Kidney (tissue), 22 donors: ENCODE measurements at places on chromosomes 3 and 15.

DNA sequence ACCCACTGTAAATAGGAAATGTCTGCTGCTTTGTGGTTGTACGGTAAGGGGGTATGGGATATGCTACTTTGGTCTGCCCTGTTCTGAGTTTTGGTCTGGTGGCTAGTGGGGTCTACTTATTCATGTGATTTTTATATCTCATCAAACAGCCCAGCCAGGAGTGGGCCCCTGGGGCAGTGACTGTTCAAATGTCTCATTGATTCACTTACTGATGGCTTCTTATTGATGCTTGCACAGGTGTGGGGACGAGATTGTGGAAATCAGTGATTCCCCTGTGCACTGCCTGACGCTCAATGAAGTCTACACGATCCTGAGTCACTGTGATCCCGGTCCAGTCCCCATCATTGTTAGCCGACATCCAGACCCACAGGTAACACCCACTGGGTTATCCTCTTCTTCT, 38.5 kb downstream of the STARD5 start:
- DNase-seq: no peak

DNA sequence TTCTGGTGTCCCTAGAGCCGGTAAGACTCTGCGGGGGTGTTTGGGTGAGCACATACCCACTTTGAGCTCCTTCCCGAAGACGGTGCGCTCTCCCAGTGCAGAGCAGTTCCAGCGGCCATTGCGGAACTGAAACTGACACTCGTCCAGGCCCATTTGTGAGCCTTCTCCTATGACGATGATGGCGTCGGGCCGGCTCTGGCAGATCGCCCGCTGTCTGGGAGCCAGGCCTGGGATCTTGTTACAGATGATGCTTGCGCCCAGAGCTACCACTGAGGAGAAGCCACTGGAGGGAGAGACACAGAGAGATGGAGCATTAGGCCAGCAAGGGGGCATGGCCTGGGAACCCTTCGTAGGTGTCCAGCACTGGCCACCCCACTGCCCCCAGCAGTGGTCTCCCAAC, 5.0 kb downstream of the WNT7A start:
- DNase-seq: no peak

DNA sequence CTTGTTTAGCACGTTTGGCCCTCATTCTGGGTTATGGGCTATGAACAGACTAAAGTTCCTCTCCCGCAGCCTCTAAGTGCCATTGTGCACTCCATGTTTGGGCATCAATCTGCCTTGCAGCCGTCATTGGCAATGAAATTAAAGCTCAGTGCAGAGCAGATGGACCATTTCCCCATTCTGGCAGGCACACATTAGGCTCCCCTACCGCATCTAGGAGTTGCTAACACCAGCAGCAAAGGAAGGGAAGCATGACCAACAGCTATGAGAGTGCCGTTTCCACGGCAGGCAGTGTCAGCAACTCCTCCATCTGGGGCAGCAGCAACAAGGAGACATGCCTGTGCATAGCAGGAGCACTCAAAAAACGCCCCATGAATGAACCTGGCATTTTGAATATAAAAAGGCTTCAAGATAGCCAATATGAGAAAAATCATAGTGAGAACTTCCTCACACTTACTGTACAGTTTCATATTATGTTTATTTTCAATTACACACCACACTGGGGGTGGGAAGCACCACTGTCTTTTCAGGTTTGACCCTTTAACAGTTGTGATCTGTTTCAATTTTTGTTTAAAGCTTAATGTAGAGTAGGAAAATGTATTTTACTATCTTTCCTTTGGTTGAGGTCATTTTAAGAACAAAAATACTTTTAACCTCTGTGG, 218.7 kb downstream of the KCNMB2 start:
- DNase-seq: peak; percentile 60

DNA sequence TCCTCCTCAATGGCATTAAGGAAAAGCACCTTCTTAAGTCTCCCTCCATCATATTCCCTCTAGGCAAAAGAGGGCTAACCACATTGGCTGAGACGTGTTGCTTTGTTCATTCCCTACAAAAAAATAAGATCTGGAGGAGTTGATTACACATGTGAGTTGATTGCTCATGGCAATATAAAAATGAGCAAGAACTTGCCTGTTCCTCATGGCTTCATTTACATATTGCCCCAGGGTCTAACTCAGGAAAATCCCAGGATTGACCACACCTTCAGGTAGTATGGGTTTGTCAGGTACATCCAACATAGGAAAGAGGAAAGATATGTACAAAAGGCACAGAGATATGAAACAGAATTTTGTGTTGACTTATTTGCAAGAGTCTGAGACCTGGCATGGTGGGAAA, 35.5 kb downstream of the NFKBIZ start:
- no peak for DNase-seq

GRCh38 chr3:178001670-178002101, 534.5 kb upstream of the KCNMB2 start:
- DNase-seq: no peak

- DNase-seq: no peak
Observed at GRCh38 chr3:184885112-184885511, 73.1 kb downstream of the VPS8 start.

GRCh38 chr3:127894481-127894880, 20.6 kb upstream of the KBTBD12 start:
- DNase-seq: no peak

GRCh38 chr15:70494852-70495571, 268.3 kb downstream of the UACA start:
- DNase-seq: peak; percentile 56

DNA sequence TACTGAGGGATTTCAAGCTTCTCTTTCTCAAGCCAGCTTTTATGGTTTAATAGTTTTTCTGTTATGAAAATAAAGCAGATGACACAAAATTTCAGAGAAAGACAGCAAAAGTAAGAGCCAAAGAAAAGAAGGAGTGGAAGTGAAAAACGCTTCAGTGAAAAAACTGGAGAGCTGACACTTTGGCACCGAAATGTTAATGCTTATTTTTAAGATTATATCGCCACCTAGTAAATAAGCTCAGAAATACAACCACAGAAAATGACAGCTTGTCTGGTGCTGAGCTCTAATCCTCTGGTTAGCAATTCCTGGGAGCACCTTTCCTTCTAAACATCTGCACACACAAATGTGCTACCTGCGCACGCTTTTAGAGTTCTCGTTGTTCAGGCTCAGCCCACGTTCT, 101.6 kb downstream of the ZPLD1 start:
- DNase-seq: no peak
